ELR (cell line): ENCODE measurements at places on chromosomes 2 and 18.

DNA sequence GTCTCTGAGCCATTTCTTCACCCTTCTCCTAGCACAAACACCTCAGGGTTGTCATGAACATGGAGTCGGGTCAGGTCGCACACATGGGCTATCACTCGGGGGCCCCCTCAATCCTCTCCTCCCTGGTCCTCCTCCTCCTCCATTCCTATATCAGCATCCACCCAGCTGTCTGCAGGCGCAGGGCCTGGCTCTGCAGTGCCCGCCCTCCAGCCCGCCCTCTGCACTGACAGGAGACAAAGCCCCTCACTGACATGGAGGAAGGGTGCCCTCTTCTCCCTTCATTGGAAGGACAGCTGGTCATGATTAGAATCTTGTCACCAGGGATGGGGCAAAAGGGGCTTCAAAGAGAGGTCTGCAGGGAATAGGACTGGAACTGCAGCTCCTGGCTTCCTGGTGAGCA, 21.7 kb downstream of the HS1BP3 start:
- no peak for DNase-seq

DNA sequence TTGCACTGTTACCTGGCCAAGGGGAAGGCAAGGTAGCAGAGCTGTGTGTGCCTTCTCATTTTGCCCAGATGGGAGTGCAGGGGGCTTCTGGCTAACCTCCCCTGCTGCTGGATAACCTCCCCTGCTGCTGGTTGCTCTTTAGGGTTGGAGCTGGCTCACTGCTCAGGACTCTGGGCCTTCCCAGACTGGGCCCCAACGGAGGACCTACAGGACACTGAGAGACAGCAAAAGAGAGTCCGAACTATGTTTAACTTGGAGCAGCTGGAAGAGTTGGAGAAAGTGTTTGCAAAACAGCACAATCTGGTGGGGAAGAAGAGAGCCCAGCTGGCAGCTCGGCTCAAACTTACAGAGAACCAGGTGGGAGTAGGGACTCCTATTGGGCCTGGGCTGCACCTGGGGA, 5.8 kb upstream of the SMYD5 start:
- no peak for DNase-seq

- DNase-seq = peak; percentile 30
Observed at GRCh38 chr2:19580830-19581229, 222.4 kb upstream of the OSR1 start.

DNA sequence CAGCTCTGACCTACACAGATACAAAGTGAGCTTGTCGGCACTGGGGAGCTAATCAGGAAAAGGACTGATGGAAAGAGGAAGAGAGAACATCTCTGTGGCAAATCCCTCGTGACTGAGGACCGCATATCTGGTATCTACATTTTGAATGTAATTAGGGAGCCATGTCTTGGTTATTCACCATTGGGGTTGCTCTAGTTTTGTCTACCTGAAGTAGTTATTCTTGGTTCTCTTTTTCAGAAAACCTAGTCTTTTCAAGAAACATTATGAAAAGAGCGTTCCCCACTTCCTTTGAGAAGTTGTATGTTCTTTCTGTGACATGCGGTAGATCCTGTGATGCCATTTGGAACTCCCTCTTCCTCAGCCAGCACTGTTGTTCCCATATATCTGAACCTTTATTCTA, 104.4 kb downstream of the DOCK10 start:
- no peak for DNase-seq

DNA sequence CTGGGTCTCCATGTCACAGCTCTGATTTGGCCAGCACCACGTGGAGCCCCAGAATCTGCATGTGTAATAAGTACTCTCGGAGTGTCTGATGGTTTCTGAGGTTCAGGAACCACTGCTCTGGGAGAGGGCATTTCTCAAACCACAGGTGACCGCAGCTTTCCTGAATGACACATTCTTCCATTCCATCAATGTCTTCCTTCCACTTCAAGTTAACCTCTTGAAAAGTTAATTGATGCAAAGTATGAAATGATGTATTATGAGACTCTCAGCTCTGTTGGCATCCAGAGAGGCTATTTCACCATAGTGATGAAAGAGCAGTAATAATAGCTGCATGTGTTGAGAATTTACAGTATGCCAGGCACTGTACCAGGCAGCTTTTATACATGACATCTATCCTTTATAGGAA, 61.3 kb upstream of the CRIM1 start:
- DNase-seq = no peak
